ENCODE measurements at places on chromosomes 5 and 9. TPM values are rescaled to one million over a fixed set of nuclear protein-coding genes. Genes with fewer than 3 reads are reported as not detected.

GRCh38 chr9:81737871-81738507, 48.6 kb upstream of the TLE1 start:
- no peak for DNase-seq

LECT2 gene
- total RNA-seq: not detected

- DNase-seq: no peak
These were observed 31.2 kb downstream of the JAKMIP2 start for GRCh38 chr5:147751156-147751830.

DNA sequence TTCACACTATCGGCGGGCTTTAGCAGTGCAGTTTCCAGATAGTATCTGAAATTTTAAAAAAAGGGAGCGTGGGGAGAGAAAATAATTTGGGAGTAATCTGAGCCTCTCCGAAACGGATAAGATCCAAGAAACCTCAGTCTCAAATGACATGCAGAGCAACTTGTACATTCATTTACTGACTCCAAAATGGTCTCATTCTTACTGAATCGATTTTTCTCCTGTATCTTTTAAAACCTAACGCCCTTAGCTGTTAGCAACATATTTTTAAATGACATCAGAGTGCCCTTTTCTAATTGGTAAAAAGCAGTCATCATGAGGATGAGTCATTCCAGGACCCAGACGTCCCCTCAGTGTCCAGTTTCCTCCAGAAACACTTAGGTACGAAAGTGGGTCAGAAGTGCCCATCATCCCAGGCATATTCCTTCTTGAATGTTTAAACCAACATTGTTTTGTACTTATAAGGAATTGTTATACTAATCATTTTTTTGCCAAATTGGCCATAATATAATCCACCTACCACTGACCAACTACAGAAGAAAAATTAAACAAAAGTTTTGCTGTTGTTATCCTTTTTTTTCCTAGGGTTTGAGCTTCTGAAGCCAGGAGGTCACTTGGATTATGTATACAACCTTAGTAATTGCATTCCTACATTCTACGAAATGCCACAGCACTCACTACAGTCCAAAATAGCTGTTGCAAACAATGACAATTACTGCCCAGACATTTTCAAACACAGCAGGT, 354.4 kb downstream of the ADAMTS6 start:
- DNase-seq: no peak

NOXA1 gene
- 27.2 TPM for total RNA-seq

GRXCR2 gene
- total RNA-seq: not detected

DNA sequence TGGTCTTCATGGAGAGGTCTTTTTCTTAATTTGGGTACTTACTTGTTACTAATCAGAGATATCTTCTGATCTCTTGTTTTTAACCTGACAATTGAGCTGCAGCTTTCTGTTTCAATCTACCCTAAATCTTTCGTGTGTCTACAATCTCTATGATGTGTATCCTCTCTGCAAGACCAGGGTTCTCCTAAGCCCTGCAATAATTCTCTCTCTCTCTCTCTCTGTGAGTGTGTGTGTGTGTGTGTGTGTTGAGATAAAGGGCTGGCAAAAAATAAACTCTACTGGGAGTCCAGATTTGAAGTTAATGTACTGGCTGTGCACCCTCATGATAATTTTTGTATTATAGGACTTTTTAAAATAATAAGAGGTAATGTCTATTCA, 57.8 kb upstream of the FBXL7 start:
- DNase-seq: no peak

FBXW11 gene
- total RNA-seq: 39.5 TPM
